Progenitor cell of endocrine pancreas (in vitro differentiated cells): ENCODE measurements at places on chromosomes 5 and 9. TPM values are rescaled to one million over a fixed set of nuclear protein-coding genes. Genes with fewer than 3 reads are reported as not detected.

GRCh38 chr5:133840168-133840567, 128.3 kb downstream of the C5orf15 start:
- no peak for DNase-seq
- H3K4me3 ChIP-seq: no peak overlapping the region
- H3K27me3 ChIP-seq: peaks cover 9% of the 10 kb centered on the region
- no peak overlapping the region for H3K27ac ChIP-seq
- no peaks in the 10 kb centered on the region for H3K36me3 ChIP-seq

The HTR1A gene
- total RNA-seq: not detected in 2 replicates

GRCh38 chr9:114096041-114096511, 3.0 kb downstream of the KIF12 start:
- peak overlapping the region; percentile 65 for H3K4me3 ChIP-seq
- H3K27ac ChIP-seq: no peak overlapping the region
- peaks cover 27% of the 10 kb centered on the region for H3K36me3 ChIP-seq
- peaks cover 26% of the 10 kb centered on the region for H3K4me1 ChIP-seq
- DNase-seq: no peak

The ACOT12 gene
- total RNA-seq: not detected in 2 replicates

DNA sequence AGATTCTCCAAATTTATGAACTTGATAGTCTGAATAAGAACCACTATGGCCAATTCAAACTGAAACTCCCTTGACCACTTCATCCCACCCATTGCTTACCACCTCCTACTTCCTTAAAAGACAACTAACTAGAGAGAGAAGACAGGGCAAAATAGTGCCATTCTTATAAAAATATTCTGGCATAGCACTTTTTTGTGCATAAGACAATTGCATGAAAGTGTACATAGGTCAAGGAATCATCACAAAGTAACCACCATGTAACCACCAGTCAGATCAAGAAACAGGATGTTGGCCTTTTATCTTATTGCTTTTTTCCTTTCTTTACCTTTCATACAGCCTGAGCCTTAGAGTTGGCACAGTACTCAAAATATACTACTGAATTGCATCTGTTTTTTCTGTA, 8.1 kb upstream of the ARSB start:
- H3K4me1 ChIP-seq: no peaks in the 10 kb centered on the region
- peaks cover 2% of the 10 kb centered on the region for H3K36me3 ChIP-seq

DNA sequence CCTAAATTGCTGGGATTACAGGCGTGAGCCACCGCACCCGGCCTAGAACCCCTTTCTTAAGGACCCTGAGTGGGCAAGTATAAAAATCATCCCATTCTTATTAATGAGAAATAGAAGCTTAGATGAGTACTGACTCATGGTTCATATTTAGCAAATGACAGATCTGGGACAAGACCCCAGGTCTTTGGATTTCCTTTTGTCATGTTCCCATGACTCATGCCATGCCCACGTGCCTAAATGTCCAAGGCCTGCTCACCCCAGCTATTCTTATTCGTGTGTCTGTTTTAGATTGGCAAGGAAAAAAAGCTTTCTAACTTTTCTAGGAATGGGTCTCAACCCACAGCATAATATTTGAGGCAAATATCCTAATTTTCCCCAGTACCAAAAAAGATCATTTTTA, 57.7 kb upstream of the RPS23 start:
- H3K36me3 ChIP-seq: no peaks in the 10 kb centered on the region
- no peaks in the 10 kb centered on the region for H3K4me1 ChIP-seq
- no peak overlapping the region for H3K27ac ChIP-seq
- no peak overlapping the region for H3K4me3 ChIP-seq
- no peak for DNase-seq

The RAD1 gene
- 32.4 and 33.7 TPM in 2 replicates for total RNA-seq

GRCh38 chr5:113338628-113339027, 96.2 kb downstream of the TSSK1B start:
- H3K36me3 ChIP-seq: no peaks in the 10 kb centered on the region
- H3K4me1 ChIP-seq: peaks cover 6% of the 10 kb centered on the region
- H3K27me3 ChIP-seq: no peaks in the 10 kb centered on the region
- DNase-seq: no peak
- no peak overlapping the region for H3K4me3 ChIP-seq

GRCh38 chr5:101643794-101644193, 652.3 kb downstream of the SLCO4C1 start:
- no peaks in the 10 kb centered on the region for H3K4me1 ChIP-seq
- no peak for DNase-seq
- no peak overlapping the region for H3K27ac ChIP-seq
- no peaks in the 10 kb centered on the region for H3K27me3 ChIP-seq

The GARIN3 gene
- not detected in 2 replicates for total RNA-seq

- H3K36me3 ChIP-seq: peaks cover 3% of the 10 kb centered on the region
- DNase-seq: no peak
- no peaks in the 10 kb centered on the region for H3K4me1 ChIP-seq
- H3K27me3 ChIP-seq: no peaks in the 10 kb centered on the region
- H3K4me3 ChIP-seq: no peak overlapping the region
These were observed 389.1 kb upstream of the ST8SIA4 start for GRCh38 chr5:101292199-101292598.

The PAX5 gene
- total RNA-seq: not detected in 2 replicates

The ENTPD8 gene
- total RNA-seq: 2.7 and 3.2 TPM in 2 replicates

The OMD gene
- not detected in 2 replicates for total RNA-seq

- H3K4me3 ChIP-seq: no peak overlapping the region
- no peak for DNase-seq
- H3K27me3 ChIP-seq: peaks cover 8% of the 10 kb centered on the region
- H3K4me1 ChIP-seq: peaks cover 5% of the 10 kb centered on the region
- no peak overlapping the region for H3K27ac ChIP-seq
- no peaks in the 10 kb centered on the region for H3K36me3 ChIP-seq
These were observed 155.2 kb downstream of the MEF2C start for GRCh38 chr5:88727705-88728313.

- no peak overlapping the region for H3K4me3 ChIP-seq
- no peaks in the 10 kb centered on the region for H3K4me1 ChIP-seq
- DNase-seq: no peak
- H3K27ac ChIP-seq: no peak overlapping the region
- H3K27me3 ChIP-seq: peaks cover 5% of the 10 kb centered on the region
- peaks cover 3% of the 10 kb centered on the region for H3K36me3 ChIP-seq
These were observed 4.3 kb upstream of the ZNF354C start for GRCh38 chr5:179055841-179056240.

The CDH18 gene
- 1.9 and 3.1 TPM in 2 replicates for total RNA-seq

DNA sequence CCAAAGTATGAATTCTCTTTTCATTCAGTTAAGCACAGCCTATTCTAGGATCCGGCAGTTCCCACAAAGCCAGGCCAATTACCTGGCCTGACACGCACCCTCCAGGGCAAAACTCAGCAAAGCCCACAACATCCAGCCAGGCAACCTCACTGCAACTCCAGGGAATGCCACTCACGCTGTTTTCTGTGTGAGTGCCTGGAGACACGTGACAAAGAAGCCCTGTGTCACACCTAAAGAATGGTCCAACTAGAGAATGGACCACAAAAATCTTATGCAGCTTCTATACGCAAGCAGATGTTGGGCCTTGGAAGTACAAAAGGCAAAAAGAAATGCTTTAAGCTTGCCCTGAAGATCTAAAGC, 20.2 kb downstream of the RETREG1 start:
- H3K27me3 ChIP-seq: peaks cover 13% of the 10 kb centered on the region
- H3K36me3 ChIP-seq: peaks cover 4% of the 10 kb centered on the region
- H3K27ac ChIP-seq: no peak overlapping the region
- H3K4me1 ChIP-seq: peaks cover 17% of the 10 kb centered on the region
- DNase-seq: no peak

The ZFP37 gene
- 7.9 and 8.7 TPM in 2 replicates for total RNA-seq

The SPARC gene
- 55.2 and 83.9 TPM in 2 replicates for total RNA-seq

The BARX1 gene
- total RNA-seq: 0.74 and 3.3 TPM in 2 replicates

GRCh38 chr9:134864821-134865190, 15.8 kb upstream of the FCN2 start:
- no peak for DNase-seq
- no peak overlapping the region for H3K27ac ChIP-seq
- no peaks in the 10 kb centered on the region for H3K36me3 ChIP-seq
- H3K4me1 ChIP-seq: no peaks in the 10 kb centered on the region
